ENCODE measurements at places on chromosomes 13 and 19. TPM values are rescaled to one million over a fixed set of nuclear protein-coding genes. Genes with fewer than 3 reads are reported as not detected.

DNA sequence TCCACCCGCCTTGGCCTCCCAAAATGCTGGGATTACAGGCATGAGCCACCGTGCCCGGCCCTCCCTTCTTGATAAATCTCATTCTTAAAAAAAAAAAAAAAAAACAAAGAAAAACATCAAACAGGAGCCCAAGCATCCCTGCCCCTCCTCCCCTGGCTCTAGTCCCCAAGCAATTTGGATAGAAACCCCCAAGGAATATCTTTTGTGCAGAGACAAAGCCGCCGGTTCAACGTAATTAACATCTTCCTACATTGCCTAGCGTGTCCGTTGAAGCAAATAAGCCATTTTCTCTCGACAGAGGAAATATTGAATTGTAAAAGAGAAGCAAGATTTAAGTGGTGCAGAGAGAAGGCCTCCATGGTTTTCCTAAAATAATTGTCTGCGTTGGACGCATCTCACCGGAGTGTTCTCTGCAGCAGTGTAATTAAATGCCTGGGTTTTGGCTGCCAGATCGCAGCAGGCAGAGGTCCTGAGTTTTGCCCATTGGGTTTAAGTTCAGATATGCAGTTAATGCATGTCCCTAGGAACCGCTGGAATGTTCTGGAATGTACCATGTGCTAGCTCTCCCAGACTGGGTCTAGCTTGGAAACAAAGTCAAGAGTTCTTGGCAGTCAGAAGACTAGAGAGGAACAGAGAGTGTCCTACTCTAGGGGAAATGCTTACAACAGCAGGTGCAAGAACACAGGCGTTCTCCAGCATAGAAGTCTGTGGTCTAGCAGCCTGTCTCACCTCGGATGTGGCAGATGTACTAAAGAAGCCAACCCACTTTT, 30.8 kb downstream of the PIN1 start:
- DNase-seq, result no peak

GRCh38 chr13:24270639-24271141, 38.7 kb upstream of the C1QTNF9 start:
- DNase-seq, result peak; percentile 74

- DNase-seq, result peak; percentile 42
Measured at GRCh38 chr13:106234636-106235035, 300.8 kb downstream of the EFNB2 start.

GRCh38 chr13:41222259-41222852, 28.0 kb upstream of the KBTBD7 start:
- no peak for DNase-seq

DNA sequence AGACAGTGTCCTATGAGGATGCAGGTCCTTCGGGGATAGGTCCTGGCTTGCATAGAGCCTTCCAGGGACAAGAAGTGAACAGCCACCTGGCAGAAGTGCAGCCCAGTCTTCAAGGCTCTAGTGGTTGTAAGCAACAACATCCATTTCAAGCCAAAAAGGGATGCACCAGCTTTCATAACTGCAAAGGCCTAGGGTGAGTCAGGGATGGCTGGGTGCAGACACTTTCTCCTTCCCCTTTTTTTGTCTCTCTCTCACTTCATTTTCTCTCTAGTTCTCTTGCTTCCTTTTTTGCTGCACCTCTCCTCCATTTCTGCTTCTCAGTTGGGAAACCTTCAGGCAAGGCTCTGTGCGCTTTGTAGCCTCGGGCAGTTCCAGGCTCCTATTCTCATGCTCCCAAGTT, 196.2 kb upstream of the ZNF536 start:
- DNase-seq, result no peak

DNA sequence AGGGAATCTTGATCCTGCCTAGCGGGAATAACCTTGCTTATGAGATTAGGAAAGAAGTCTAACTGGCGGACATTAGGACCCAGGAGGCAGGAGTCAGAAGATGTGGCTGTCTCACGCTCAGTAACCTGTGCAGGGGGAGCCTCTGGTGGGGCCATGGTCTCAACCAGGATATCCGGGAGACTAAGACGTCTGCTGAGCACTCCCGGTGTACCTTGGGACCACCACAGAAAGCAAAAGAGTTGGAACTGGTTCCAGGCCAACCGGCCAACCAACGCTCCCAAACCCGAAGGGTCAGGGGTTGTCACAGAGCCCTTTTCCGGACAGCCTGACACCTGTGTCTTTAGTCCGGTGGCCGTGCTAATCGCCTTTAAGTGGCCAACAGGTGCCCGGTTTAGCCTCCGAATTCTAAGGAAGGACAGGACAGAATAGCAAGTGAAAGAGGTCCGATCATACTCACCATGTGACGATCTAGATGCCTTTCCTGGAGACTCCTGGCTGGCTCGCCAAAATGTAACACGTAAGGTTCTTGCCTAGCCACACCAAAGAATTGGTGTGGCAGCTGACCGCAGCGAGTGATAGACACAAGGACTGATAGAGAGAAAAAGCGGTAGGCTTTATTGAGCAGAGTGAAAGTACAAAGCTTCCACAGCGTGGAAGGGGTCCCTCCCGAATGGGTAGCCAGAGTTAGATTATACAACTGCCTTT, 103.9 kb upstream of the DIAPH3 start:
- no peak for DNase-seq

- no peak for DNase-seq
Measured at GRCh38 chr19:8806661-8807060, 25.4 kb downstream of the ZNF558 start.

DNA sequence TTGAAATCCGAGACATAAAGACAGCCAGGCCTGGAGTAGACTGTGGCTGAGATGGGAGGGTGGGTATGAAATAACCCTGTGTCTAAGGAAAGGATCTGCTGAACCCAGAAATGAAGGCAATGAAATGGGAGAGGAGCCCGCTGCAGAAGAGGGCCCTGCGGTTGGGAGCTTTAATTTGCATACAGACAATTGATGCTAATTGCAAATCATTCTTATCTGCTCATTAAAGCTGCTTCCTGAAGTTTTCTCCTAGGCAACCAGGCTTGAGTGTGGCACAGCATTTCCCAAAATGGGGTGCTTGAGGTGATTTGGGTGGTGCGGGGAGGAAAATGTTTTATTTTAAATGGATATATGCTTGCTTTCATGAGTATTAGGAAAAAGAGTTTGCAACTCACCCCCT, 55.4 kb downstream of the DPF1 start:
- DNase-seq, result no peak

- DNase-seq, result no peak
Measured at GRCh38 chr13:43365039-43365344, 341.6 kb downstream of the DNAJC15 start.

- DNase-seq, result no peak
Measured at GRCh38 chr13:95388420-95389079, 87.3 kb upstream of the ABCC4 start.

Gene DHX34
- 7.3 TPM for total RNA-seq

Gene C19orf73
- 1.2 TPM for total RNA-seq

Gene KLK4
- total RNA-seq, result not detected

GRCh38 chr19:32816555-32817099, 52.9 kb downstream of the SLC7A9 start:
- no peak for DNase-seq

Gene ZNF723
- not detected for total RNA-seq

DNA sequence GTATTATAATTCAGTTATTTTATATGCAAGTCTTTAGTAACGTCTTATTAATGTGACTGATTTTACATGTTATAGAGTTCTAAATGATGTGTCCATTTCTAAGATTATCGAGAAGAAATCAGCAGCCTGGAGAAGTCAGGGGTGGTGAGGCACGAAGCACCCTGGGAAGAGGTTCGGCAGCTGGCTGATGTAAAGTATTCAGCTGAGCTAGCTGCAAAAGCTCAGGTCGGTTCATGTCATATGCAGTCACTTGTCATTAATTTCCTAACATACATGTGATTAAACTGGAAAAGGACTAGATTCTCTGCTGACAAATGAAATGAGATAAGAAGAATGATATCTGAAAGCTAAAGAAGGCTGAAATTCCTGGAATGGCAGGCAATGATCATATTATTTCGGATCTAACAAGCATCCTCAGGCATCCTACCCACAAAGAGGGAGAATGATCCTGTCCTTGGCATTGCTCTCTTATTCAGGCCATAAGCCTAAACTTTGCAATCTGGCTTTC, 383.0 kb upstream of the SLITRK1 start:
- no peak for DNase-seq

GRCh38 chr19:29745253-29745652, 30.2 kb upstream of the C19orf12 start:
- DNase-seq, result no peak

Gene KLK2
- not detected for total RNA-seq

DNA sequence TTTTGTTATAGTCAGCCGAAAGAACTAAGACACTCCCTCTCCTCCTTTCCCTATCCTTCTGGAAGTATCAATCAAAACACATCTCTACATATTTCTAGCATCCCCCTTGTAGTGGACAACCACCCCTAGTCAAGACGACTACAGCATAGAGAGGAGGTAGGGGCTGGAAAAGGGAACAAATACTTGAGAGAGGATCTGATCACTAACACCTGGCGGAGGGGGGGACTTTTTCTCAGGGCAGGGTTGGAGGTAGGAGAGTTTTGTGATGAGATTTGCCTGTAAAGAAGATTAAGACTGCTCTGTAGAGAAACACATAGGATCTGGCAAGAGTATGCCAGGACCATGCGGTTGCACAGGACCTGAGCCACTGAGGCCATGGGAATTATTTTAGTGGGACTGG, 208.1 kb downstream of the SHISA2 start:
- DNase-seq, result no peak

Gene CLDND2
- total RNA-seq, result not detected

DNA sequence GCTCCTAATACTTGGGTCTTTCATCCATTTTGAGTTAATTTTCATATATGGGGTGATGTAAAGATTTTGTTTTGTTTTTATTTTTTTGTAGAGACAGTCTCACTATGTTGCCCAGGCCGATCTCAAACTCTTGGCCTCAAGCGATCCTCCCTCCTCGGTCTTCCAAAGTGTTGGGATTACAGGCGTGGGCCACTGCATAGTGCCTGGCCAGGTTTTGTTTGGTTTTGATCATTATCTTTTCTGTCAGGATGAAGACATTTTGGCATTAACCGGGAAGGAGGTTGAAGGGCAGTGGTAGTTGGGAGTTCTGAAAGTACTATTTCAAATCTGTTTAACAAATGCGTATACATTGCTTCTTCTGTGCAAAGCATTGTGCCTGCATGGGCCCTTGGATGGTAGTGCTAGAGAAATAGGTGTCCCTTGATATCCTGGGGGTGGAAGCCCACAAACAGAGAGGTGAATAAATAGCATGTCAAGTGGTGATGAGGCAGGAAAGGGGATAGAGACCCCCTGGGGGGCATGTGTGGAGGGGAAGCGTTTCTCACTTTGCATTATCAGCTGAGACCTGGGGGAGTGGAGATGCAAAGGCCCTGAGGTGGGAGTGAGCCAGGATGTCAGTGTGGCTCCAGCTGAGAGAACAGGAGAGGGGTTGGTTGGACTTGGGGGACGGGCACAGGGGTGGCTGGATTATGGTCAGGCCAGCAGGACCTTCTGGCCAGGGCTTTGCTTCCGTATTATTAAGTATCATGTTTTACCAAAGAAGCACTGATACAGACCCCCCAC, 41.4 kb downstream of the GATAD2A start:
- no peak for DNase-seq

GRCh38 chr13:43470610-43471009, 316.2 kb downstream of the ENOX1 start:
- no peak for DNase-seq

DNA sequence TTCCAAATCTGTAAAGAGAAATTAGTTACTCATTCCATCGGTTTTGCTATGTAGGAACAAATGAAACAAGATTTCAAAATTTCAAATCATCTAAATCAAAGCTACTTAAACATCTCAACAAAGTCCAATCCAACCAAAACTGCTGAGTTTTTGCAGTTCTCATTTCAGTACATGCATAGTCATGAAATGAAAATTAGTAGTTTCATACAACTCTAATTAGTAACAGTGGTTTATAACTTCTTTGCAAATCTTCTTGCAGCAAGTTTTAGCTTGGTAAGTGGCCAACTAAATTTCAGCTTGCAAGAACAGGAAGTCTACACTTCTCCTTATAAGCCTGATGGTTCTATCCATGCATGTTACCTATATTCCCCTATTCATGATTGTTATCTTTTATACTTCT, 75.6 kb downstream of the SPRY2 start:
- DNase-seq, result no peak

Gene KIR2DL1
- total RNA-seq, result not detected

Gene CRX
- not detected for total RNA-seq

GRCh38 chr19:35717665-35718344, at the start of gene KMT2B:
Gene KMT2B, plus strand, starts transcription at chr19:35718003. Its CDS starts 16 bp downstream, at chr19:35718019.
- no peak for DNase-seq

DNA sequence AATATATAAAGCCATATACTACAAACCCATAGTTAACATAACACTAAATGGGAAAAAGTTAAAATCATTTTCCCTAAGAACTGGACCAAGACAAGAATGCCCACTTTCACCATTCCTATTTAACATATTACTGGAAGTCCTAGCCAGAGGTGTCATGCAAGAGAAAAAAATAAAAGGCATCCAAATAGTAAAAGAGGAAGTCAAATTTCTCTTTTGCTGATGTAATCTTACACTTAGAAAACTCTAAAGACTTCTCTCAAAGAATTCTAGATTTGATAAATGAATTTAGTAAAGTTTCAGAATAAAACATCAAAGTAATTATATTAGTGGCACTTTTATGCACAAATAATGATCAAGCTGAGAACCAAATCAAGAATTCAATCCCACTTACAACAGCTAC, 678.9 kb upstream of the SLITRK5 start:
- no peak for DNase-seq

GRCh38 chr13:87122551-87122950, 548.6 kb upstream of the SLITRK5 start:
- DNase-seq, result no peak

GRCh38 chr13:29721766-29722165, 126.3 kb upstream of the SLC7A1 start:
- no peak for DNase-seq

Gene CDX2
- total RNA-seq, result not detected

GRCh38 chr13:29472332-29472961, 123.0 kb downstream of the SLC7A1 start:
- peak; percentile 49 for DNase-seq

Gene PLPPR3
- total RNA-seq, result not detected

GRCh38 chr19:15337202-15337601, 4.9 kb upstream of the BRD4 start:
- no peak for DNase-seq

GRCh38 chr19:10191347-10191746, 3.4 kb downstream of the DNMT1 start:
- DNase-seq, result no peak

Data from left ventricle myocardium superior (tissue), 1 donor.